ENCODE measurements at places on chromosomes 4 and X.

DNA sequence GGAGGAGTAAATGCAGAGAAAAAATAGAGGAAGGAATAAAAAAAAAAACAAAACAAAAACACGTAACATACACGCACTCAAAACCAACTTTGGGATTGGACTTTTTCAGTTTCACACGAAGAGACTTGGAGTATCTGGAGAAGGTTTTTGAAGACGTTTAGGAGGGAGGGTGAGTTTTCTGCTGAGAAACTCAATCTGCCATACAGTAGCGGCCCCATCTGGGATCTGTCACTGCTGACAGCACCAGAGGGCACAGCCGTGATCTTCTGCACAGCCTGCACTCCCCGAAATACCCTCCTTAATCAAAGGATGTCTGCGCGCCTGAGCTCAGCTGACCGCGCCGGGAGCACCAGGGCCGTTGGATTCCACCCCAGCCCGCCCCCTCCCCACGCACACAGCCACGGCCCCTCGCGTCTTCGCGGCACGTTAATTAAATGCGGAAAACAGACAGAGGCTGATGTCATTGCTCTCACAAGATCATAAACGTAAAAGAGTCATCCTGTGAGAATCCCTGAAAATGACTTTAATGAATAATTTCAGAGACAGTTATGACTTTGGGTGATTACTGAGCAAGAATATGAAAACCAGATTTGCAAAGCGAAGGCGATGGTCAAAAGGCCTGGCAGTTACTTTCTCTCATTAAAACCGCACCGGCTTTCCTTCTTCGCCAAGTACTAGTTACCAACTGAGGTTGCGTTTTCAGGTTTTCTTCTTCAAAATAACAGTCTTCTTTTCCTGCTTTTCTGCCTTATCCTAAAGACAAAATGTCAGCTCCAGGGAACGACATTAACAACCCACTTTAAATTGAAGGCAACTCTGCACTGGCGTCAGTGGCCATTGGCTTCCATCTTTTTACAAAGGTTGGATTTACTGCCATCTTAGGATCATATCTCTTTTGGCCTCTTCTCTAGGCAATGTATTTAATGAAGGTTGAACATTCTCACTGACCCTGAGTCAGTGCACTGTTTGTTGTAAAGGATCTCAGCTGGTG, 10.6 kb downstream of the HAND2 start:
- DNase-seq: peak; percentile 89

DNA sequence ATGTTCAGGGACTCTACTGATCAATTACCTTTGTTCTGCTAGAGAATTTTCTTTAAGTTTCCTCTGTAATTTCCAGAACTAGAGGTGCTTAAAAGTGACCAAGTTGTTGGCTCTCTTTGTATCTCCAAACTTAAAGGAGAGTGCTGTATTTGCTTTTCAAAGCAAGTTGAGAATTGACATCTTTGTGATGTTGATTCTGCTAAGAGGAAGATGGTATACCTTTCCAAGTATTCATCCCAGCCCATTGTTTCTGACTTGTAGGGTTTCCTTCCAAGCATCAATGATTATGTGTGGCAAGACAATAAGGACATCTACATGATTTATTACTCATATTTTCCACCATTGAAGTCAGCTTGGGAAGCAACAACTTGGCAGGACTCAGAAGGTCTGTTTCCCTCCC, 190.6 kb downstream of the GC start:
- no peak for DNase-seq

GRCh38 chrX:40465735-40466551, 114.8 kb upstream of the ATP6AP2 start:
- peak; percentile 39 for DNase-seq

DNA sequence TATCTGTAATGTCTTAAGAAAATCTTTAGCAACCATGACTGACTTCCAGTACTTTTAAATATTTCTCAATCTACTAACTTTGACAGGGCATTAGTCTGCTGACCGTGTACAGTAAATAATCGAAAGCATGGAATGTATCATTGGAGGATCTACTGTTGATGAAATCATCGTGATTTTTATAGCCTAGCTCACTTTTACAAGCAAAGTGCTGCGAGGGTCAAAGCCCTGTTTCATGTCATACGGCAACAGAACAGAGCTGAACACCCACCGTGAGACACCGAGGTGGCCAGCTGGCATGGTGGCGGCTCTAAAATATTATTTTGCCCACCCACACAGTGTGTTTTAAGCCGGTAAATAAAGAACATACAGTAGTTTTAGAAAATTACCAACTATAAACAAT, 679.3 kb downstream of the FAT4 start:
- no peak for DNase-seq

GRCh38 chr4:183388021-183388420, 56.4 kb upstream of the CDKN2AIP start:
- DNase-seq: no peak

- DNase-seq: no peak
Observed at GRCh38 chr4:22668301-22668700, 24.4 kb upstream of the GBA3 start.

DNA sequence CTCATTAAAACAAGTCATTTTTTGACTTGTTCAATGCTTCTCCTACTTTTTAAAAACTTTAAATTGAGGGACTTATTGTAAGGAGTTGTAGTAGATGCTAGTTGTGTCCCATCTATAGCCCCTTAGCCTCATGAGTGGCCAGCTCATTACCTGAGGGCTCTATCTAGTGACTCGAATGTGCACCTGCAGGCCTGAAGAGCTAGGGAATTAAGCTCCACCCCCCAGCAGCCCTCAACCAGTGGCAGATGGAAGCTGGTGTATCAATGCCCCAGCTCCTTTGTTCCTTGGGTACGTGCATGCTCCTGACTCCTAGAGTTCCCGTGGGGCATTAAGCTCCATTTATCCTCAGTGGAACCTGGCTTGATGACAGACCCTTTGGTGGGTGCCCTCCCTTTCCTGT, 146.7 kb upstream of the FAM9B start:
- no peak for DNase-seq

DNA sequence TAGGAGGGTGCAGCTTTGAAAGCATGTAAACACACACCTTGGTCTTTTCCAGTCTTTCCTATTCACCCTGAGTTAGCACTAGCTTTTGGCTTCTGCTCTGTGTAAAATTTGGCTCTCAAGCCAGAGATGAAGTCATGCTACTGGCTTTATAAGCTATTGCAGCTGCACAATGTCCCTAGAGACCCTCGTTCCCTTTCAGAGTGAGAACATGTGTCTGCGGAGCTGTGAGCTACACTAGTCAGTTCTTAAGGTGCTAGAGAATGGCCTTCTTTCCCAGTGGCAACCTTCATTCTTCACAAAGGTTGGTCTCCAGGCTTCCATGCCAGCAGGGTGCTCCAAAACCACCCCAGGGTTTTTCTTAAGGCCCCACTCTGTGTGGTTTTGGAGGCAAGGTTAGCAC, 199.1 kb downstream of the SPATA18 start:
- DNase-seq: peak; percentile 73

DNA sequence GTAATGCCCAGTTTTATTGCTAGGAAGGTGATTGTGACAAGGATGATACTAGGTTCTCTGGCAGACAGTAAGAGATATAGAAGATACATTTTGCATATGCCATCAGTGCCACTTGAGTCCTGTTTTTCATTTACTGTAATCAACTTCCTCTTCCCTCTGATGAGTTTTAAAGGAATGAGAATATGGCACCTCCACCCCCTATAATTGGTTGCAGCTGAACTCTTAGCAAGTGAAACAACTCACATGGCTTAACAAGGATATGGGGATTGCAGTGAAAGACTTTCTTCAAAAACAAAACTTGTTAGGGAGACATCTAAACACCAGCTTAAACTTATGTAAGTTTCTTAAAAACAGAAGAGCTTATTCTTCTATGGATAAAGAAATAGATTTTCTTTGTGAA, 90.0 kb downstream of the AREG start:
- DNase-seq: no peak

DNA sequence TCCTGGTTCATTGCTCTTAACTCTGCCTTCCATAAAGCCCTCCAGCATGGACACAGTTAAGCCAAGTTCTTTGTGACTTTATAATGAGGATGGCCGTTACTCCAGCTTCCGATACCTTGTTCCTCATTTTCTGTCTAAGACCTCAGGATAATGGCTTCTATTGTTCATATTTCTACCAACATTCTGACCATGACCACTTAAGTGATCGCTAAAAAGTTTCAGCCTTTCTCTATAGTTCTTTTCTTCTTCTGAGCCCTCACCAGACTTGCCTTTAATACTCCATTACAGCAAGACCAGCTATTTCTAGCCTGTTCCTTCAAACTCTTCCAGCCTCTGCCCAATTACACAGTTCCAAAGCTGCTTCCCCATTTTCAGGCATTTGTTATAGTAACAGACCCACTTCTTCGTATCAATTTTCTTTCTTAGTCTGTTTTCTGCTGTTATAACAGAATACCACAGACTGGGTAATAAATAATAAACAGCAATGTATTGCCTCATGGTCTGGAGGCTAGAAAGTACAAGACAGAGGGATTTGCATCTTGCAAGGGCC, 12.3 kb downstream of the RNF175 start:
- no peak for DNase-seq

DNA sequence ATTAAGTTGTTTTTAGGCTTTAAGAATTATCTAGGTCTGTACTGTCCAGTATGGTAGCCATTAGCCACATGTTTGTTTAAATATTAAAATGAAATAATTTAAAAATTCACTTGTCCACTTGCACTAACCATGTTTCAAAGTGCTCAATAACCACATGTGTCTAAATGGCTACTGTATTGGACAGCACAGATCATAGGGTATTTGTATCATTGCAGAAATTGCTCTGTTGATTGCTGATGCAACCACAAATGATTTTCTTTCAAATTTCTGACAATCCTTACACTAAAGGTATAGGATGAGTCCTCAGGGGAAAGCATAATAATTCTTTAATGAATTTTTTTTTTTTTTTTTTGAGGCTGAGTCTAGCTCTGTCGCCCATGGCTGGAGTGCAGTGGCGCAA, 84.9 kb downstream of the KDM6A start:
- DNase-seq: no peak

DNA sequence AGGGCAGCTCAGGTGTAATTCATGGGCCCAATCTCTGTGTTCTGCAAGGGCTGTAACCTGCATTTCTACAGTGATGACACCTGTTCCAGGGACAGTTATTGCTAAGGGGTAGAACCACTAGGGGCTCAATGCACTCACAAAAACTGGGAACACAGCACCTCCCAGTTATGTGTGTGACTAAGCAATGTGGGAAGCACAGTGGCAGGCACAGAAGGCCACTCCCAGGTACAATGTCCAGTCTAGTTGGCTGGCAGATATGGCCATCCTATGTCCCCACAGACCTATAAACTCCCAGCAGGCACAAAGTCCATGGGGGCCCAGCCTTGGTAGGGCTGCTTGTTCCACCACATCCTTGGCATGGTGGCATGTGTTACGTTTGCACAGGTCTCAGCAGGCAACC, 25.7 kb downstream of the CXCL13 start:
- DNase-seq: no peak

DNA sequence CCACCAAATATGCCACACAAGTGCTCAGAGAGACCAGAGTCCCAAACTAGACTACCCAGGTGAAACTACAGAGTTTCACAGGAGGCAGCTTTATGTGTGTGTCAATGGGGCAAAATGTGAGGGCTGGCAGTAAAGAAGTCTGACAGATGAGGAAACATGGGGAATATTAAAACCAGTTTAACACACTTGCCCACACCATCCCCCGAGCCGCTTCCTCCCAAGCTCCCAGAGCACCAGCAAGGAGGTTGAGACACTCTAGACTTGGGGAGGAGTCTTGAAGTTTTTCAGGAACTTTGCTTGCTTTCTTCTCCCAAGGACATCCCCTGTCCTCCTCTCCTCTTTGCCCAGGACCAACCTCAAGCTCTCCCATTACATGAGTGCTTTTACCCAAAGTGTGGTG, 94.7 kb upstream of the SPRY1 start:
- no peak for DNase-seq

DNA sequence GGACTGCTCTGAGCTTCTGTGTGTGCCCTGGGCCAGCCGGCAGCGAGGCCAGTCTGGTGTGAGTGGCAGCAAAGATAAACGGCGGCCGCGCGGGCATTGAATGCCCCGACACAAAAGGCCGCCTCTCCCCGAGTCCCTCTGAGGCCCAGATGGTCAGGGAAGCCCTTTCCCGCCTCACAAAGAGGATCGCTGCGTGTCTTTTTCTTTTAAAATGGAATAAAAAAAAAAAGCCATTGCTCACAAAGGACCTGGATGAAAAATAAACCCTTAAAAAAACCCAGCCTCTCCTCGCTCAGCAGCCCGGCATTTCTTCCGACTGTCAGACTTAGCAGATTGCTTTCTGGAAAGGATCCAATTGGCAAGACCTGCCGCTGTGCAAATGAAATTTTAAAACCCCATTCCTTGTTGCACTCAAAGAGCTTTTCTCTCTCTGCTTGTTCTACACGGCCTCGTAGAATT, 578.7 kb downstream of the BCOR start:
- peak; percentile 41 for DNase-seq

GRCh38 chr4:164384416-164384815, 369.5 kb upstream of the SMIM31 start:
- DNase-seq: no peak

- no peak for DNase-seq
Observed at GRCh38 chr4:188839704-188840103, 700.5 kb downstream of the TRIML1 start.

- DNase-seq: no peak
Observed at GRCh38 chr4:83542225-83542624, 6.3 kb downstream of the GPAT3 start.

DNA sequence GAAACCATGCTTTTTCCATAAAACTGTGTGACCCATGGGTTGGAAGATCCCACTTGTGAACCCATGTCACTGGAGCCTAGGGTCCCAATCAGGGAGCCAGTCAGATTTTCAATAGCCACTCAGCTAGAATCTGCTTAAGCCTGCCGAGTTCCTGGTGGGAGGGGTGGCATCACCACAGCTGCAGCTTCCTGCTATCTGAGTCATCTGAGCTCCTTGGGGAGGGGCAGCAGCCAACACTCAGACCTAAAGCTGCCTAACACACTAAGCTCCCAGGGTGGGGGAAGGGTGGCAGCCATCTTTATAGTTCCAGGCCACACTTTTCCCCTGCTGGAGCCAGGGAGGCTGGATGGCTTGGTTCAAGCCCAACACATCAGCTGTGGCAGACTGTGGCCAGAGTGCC, 350.1 kb downstream of the C4orf33 start:
- peak; percentile 26 for DNase-seq

GRCh38 chr4:158327525-158327924, 117.2 kb downstream of the TMEM144 start:
- DNase-seq: peak; percentile 30

DNA sequence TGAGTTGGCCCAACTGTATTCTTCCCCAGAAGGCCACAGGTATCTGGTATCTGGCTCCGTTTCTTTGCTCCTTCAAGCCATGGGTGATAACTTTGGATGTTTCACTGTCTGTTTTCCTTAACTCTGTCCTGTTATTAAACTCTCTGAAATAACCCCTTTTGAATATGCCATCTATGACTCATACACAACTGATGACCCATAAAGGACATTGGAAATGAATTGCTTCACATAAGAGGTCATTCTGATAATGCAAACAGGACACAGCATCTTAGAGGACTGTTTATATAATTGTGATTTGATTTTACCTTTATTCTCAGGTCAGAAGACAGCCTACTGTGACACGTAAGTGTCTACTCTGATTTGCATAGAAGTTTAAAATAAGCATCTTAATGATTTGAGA, 227.7 kb downstream of the VEGFC start:
- no peak for DNase-seq

GRCh38 chrX:110087485-110088356, 84.8 kb downstream of the TMEM164 start:
- no peak for DNase-seq
